ENCODE measurements at places on chromosomes 12 and 14.

DNA sequence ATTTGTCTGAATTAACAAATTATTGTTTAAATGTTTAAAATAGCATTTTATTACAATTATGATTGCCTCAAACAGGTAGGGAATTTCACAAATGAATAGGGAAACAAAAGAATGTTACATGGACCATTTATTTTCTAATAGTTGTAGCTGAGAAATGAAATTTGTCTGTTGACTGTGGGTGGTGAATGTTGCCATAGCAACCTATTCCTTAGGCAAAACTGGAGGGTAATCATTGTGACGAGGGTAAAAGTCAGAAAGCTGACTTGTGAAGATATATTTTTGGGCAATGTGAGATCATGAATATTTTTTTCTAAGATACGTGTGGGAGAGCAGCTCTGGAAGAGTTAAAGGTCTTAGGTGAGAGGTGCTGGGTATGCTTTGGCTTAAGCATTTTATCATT, 24.2 kb upstream of the CLEC14A start:
- DNase-seq, result no peak

DNA sequence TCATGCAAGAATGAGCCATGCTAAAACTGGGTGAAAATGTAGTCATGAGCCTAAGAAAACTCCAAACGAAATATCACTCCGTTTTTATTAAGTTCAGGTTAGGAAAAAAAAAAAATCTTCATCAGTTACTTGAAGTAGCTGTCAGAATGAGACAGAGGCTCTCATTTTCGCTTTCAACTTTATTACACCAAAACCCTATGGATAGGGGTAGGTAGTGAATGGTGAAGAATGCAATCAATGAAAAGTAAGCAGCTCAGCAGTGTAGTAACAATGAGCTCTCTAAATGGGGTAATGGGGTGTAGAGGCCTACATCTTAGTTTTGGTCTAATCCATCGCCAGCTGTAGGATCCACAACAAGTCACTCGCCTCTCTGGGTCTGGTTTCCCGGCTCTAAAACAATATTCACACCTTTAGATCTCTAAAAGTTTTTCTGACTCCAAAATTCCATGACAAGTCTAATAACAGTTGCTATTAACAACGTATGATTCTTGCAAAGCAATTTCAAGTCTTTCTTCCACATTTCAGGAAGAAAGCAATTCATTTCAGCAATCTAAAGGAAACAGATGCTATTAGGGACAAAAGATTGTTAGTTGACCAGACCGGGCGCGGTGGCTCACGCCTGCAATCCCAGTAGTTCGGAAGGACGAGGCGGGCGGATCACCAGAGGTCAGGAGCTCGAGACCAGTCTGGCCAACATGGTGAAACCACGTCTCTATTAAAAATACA, 1.7 kb downstream of the BTBD7 start:
- DNase-seq, result no peak

- DNase-seq, result no peak
These were observed 318.8 kb downstream of the NRXN3 start for GRCh38 chr14:78488938-78489337.

GRCh38 chr12:18723752-18724151, 14.1 kb downstream of the PLCZ1 start:
- no peak for DNase-seq

GRCh38 chr12:115233891-115234543, 550.0 kb upstream of the TBX3 start:
- no peak for DNase-seq

DNA sequence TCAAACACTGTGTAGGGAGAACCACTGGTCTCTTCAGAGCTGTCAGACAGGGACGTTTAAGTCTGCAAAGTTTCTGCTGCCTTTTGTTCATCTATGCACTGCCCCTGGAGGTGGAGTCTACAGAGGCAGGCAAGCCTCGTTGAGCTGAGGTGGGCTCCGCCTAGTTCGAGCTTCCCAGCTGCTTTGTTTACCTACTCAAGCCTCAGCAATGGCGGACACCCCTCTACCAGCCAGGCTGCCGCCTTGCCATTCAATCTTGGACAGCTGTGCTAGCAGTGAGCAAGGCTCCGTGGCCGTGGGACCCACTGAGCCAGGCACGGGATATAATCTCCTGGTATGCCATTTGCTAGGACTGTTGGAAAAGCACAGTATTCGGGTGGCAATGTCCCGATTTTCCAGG, 24.6 kb upstream of the YBX3 start:
- DNase-seq, result no peak

DNA sequence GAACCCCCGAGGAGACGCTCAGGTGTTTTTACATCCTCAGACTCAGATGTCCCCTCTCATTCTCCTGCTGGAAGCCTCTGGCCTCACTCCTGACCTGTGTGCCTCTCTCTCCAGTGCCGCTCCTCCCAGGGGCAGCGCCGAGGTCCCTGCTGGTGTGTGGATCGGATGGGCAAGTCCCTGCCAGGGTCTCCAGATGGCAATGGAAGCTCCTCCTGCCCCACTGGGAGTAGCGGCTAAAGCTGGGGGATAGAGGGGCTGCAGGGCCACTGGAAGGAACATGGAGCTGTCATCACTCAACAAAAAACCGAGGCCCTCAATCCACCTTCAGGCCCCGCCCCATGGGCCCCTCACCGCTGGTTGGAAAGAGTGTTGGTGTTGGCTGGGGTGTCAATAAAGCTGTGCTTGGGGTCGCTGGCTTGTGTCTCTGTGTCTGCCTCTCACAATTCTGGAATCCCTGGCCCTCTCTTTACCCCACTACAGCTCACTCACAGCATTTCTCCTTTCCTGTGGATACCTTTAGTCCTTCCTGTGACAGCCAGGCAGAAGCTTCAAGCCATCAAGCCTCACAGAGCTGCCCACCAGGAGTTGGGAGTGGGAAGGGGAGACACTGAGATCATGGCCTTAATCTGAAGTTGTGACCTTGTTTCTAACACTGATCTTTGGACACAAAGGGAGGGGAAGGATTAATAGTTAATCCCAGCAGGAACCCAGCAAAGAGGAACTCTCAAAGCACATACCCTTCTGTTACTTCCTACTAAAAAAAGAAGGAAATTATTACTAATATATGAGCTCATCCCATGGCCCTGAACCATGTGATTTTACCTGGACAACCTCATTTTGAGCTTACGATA, 1.1 kb upstream of the SOAT2 start:
- no peak for DNase-seq

DNA sequence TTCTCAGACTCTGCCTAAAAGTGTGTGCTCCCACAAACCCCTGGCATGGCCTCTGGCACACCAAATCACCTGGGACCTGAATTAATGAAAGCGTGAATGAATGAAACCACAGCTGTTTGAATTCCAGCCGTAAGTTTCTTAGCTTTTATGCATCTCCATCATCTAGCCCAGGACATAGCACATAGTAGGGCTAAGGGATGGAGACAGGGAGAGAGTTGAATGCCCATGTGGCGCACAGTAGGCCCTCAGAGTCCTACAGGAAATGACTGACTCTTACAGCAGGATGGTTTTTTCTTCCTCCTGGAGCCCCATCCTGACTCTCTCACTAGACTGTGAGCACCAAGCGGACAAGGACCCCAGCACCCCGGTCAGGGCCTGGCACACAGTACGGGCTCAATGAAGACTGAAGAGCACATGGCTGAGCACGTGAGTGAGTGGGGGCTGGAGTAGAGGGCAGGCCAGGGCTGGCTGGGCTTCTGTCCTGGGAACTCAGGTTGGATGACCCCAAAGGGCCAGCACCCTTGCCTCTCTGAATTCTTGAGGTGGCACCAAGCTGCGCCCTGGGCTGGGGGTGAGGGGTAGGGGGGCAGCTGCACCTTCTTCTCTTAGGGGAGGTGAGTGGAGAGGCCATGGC, 351.3 kb downstream of the MED13L start:
- no peak for DNase-seq

GRCh38 chr12:62886796-62887195, 48.2 kb downstream of the PPM1H start:
- DNase-seq, result no peak

DNA sequence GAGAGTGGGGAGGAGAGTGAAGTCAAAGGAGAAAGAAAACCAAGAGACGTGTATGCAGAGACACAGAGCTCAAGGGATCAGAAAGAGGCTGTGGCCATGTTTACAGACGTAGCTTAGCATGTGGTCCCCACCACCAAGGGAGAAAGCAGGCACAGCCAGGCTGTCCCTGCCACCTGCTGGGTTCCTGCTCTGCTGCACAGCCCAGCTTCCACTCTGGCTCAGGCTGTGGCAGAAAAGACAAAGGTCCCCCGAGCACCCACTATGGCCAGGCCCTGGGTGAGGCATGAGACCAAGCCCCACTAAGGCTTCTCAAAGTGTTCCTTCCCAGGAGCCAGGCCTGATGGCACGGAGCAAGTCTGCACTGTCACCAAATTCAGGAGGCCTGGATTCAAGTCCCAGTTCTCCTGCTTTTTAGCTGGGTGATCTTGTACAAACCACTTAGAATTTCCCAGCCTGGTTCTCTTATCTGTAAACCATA, 25.9 kb upstream of the COL2A1 start:
- no peak for DNase-seq

DNA sequence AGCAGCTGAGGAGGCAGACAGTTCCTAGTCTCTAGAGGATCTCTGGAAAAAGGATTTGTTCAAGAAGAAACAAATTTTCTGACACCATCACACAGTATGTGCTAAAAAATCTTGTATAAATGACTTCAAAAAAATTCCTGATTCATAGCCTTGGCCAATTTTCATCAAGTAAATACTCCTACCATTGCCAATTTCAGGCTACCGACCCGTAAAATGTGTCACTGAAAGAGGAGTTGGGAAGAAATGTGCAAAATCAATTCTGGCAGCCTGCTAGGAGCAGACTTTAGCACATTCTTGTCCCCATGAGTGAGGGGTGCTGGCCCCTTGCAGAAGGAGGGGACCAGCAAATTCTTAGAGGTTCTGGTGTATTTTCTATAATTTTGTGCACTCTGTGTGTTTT, 109.4 kb downstream of the TMEM30B start:
- DNase-seq, result no peak

- DNase-seq, result no peak
These were observed 141.1 kb downstream of the SLC41A2 start for GRCh38 chr12:104816845-104817503.

- DNase-seq, result no peak
These were observed 381.9 kb upstream of the RGS6 start for GRCh38 chr14:71550367-71550766.

DNA sequence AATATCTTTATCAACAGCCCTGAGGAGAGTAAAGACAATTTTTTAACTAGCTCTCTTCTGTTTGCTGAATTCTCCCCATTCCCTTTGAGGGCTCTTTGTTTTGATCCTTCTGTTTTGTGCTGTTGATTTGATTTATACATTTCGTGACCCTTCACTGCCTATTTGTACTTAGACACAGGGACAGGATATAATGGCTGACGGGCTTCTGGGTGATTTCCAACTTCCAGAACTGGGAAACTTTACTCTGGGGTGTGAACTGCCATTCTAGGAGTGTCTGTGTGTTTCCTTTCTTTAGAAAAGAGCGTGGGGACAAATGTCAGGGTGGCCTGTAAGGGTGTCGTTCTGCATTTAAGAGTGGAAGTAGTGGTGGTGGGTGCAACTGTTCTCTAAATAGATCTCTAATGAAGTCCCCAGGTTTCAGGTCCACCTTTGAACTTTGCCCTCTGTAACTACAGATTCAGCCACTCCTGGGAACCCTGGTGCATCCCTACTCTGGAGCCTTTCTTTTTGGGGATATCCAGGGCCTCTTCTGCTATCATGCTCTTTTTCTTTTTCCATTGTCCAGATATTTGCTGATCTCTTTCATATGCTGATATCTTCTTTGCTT, 22.3 kb upstream of the SSPN start:
- DNase-seq, result no peak

DNA sequence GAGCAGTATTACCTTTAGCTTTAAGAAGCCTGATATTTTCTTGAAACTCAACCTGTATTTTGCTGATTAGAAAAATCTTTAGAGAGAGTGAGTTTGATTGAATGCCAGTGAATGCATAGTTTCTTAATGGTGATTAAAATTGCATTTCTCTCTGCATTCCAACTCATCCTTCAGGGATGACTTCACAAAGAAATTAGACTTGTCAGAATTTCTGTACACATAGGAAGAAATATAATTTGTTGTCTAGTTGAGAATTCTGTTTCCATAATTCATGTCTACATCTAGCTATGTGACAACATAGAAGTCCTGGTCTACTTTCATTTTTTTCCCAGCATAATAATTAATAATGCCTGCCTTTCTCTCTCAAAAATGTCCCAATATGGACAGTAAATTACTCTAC, 136.6 kb downstream of the OTOGL start:
- no peak for DNase-seq

DNA sequence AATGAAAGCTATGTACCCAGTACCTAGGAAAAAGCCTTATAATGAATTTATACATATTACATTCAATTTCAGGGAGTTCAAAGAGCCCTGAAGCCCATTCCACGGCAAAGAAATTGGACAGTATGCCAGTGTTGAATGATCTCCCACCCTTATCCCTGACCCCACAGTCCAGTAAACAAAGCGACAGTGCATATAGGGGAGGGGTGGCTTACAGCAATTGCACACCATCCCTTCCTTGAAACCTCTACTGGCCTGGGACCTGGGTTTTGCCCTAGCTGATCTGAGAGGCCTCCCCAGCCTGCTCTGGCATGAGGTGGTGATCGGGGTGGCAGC, 17.3 kb upstream of the RND1 start:
- DNase-seq, result no peak
